Mesenteric fat pad (tissue), 1 donor: ENCODE measurements at places on chromosomes 1 and 21. TPM values are rescaled to one million over a fixed set of nuclear protein-coding genes. Genes with fewer than 3 reads are reported as not detected.

The SLC37A1 gene
- 7.0 TPM for total RNA-seq

The DAB1 gene
- total RNA-seq = 1.9 TPM

The SELP gene
- 13.4 TPM for total RNA-seq

The CFAP45 gene
- 0.64 TPM for total RNA-seq

The GPATCH4 gene
- 40.4 TPM for total RNA-seq

The SRRM1 gene
- total RNA-seq = 103 TPM

The SORT1 gene
- total RNA-seq = 169 TPM

The LGR6 gene
- total RNA-seq = 0.35 TPM

The NIBAN1 gene
- 25.9 TPM for total RNA-seq

The IGSF3 gene
- 0.84 TPM for total RNA-seq

The SPRR2F gene
- total RNA-seq = not detected

The EGLN1 gene
- 32.3 TPM for total RNA-seq

The CADM3 gene
- total RNA-seq = 6.5 TPM

The RPTN gene
- not detected for total RNA-seq

The CIART gene
- total RNA-seq = 3.5 TPM

The EFNA3 gene
- total RNA-seq = 0.58 TPM

The DIPK1A gene
- 25.9 TPM for total RNA-seq
